Activated naive CD4-positive, alpha-beta T cell (primary cell): ENCODE measurements at places on chromosomes 5 and 9.

DNA sequence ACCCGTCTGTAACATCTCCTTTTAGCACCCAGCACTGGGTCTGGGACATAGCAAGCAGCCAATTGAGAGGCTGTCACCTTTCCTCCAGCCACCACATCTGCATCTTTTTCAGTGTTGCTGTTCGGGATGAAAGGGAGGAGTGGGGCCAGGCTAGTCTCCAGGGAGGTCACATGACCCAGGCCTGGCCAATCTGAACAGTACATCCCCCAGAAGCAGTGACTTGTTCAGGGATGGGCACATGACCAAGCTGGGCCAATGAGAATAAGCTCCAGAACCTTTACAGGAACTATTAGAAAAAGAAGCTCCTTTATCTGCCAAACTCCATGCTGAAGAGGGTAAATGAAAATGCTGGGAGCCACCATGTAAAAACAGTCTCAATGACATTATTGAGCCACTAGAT is 359.0 kb downstream of the SLIT3 start:
- DNase-seq, result no peak

- DNase-seq, result no peak
These were observed 229.2 kb upstream of the FAM174A start for GRCh38 chr5:100306000-100306399.

- no peak for DNase-seq
These were observed 202.9 kb downstream of the MCTP1 start for GRCh38 chr5:95081982-95082381.

- no peak for DNase-seq
These were observed 17.3 kb upstream of the LTC4S start for GRCh38 chr5:179776411-179776938.

- no peak for DNase-seq
These were observed 110.9 kb upstream of the LPAR1 start for GRCh38 chr9:111149018-111149759.

GRCh38 chr9:90805006-90805996 is 3.7 kb downstream of the SYK start:
- no peak for DNase-seq

DNA sequence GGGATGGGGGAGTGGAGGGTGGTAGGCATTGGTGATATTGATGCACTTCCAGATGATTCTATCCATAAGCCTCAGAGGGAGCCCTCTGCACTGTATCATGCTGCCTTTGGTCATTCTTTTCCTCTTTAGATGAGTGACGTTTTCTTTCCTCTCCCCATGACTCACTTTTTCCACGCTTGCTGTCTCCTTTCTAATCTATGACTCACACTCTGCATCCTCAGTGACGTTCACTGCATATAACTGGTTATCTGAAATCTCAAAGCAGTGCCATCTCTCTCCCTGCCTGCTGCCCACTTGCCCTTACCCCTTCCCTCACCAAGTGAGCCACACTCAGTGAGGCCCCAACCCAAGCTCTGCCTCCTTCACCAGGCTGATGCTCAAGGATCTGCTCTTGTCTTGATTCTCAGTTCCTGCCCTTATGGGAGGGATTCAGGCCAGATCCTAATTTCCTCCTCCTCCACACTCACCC is 31.6 kb downstream of the PTGS1 start:
- DNase-seq, result no peak
